Activated CD4-positive, alpha-beta T cell treated with anti-CD3 and anti-CD28 coated beads, Interleukin-2, amount 50 U/mL, for 48 hours (primary cell): ENCODE measurements at places on chromosomes 5 and 9.

- no peak for DNase-seq
These were observed 11.6 kb upstream of the PAPPA start for GRCh38 chr9:116141864-116142561.

GRCh38 chr9:137007108-137007815 is 10.9 kb upstream of the CLIC3 start:
- DNase-seq: no peak

DNA sequence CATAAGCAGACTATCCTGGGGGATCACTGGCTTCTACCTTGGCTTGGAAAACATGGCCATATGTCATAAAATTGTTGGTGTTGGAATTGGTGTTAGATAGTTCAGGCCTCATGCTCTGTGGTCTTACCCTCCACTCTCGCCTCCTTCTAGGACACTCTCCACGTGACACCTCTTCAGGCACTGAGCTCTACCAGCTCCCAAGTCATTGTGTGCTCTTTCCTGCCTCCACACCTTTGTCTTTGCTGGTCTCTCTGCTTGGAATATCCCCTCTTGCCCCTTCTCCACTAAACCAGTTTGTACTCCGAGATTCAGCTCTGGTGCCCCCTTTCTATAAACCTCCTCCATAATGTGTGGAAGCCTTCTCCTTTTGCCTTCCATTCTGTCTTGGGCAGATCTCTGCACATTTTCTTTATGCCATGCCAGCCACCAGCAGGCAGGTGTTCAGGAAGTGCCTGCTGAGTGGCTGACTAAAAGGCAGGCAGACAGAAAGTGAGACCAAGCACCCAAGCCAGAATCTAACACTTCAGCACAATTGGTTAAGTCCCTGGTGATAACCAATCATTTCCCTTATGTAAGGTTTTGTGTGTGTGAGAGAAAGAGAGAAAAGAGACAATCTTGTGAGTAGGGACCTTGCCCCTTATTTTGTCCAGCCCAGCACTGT is 37.7 kb downstream of the SAR1B start:
- DNase-seq: no peak

DNA sequence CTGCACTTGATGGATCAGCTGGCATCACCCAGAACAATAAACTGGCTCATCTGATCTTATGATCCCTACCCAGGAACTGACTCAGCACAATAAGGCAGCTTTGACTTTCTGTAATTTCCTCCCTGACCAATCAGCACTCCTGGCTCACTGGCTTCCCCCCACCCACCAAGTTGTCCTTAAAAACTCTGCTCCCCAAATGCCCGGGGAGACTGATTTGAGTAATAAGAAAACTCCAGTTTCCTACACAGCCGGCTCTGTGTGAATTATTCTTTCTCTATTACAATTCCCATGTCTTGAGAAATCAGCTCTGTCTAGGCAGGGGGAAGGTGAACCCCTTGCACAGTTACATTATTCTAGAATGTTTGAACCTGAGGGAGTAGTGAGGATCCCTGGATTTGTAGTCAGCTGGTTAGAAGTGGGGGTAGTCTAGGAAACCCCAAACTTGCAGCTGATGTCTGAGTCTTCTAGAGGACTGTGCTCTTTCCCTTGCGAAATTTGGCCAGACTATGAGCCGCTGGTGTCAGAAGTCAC is 111.7 kb upstream of the NEK6 start:
- peak; percentile 19 for DNase-seq

GRCh38 chr9:121667214-121667613 is 15.8 kb downstream of the DAB2IP start:
- no peak for DNase-seq

DNA sequence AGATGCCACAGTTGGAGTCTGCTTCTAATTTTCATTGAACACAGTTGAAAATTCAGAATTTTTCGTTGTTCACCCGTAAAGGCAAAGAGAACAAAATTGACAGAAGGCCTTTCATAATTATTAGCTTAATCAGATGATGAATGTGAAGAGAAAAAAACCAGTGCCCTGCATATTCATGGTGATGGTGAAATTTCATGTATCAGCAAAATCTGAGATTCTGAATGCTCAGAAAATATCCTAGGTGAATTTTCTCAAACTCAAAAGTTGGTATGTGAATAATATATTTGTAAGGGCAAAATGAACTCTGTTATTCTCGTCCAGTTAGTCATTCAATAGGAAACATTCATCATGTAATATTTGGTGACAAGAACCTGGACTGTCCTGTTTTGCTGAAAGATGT is 135.9 kb upstream of the DHFR start:
- DNase-seq: no peak

- no peak for DNase-seq
These were observed 9.6 kb upstream of the CCDC171 start for GRCh38 chr9:15543047-15543813.

- no peak for DNase-seq
These were observed 31.4 kb downstream of the FAM174A start for GRCh38 chr5:100566382-100567141.

- DNase-seq: no peak
These were observed 45.2 kb downstream of the CYSTM1 start for GRCh38 chr5:140220032-140220697.

GRCh38 chr9:77978086-77978781 is 53.4 kb downstream of the GNAQ start:
- no peak for DNase-seq

- DNase-seq: no peak
These were observed 19.5 kb upstream of the DUSP1 start for GRCh38 chr5:172790496-172790889.

DNA sequence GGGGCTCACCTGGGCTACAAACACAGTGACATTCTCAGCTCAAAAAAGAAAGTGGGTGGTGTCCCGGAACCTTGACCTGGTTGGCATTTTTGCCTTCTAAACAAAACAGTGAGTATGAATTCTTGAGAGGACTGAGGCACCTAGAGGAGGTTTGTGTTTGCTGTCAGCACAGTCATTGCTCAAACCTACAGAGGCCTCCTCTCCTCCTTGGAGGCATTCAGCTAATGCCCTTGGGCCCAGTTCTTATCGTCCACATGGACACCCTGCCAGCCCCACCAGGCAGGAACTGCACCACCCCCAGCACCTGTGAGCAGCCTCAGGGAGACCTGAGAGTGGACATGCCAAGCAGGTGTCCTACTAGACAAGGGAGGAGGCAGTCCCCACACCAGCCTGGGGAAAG is 156.7 kb downstream of the SYK start:
- no peak for DNase-seq

DNA sequence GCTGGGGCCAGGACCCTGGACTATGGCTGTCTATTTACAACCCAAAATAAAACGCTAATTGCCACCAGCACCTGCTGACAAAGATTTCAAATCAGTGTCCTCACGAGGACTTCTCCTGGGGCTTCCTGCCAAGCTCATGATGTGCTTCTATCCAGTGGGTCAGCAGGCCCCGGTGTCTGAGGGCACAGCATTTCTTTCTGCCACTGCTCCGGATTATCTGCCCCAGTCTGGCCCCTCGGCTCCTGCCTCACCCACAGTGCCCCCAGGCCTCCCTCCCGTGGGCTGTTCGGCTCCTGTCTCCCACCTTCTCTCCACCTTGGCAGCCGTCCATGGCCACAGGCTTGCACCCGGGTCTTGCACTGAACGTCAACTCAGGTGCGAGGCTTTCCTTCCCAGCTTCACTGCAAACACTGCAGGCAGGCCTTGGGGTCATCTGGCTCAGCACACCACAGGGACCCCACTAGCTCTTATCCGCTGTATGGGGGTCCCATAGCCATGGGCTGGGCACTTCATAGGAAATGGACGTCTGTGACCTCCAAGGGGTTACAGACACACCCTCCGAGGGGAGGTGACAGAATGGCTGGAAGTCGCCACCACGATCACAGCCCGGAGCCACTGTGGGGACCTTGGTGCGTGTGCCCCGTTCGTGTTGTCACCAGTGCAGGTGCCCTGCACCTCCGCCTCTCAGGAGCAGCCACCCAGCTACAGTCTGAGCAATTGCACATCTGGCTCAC is 43.8 kb upstream of the FCN1 start:
- no peak for DNase-seq

GRCh38 chr9:107683566-107683965 is 194.0 kb upstream of the KLF4 start:
- no peak for DNase-seq

GRCh38 chr9:35910613-35911359 is 1.5 kb downstream of the SPAAR start:
- DNase-seq: peak; percentile 47

DNA sequence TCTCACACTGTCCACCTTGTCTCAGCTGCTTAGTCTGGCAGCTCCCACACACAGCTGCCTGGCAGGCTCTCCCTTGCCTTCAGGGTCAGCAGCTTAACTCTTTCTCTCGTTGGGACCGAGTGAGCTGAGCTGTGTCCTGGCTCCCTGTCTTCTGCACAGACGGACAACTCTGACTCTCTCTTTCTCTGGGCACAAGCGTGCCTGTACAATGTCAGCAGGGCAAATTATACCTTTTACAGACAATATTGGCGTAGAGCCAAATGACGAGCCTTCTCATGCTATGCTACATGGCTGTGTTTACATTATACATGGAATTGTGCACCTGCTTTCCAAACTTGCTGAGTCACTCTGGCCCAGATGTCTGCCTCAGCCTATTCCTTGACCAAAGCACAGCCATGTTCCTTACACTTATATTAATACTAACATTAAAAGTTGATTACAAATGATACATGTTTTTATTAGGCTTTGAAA is 188.6 kb downstream of the CYLC2 start:
- no peak for DNase-seq

DNA sequence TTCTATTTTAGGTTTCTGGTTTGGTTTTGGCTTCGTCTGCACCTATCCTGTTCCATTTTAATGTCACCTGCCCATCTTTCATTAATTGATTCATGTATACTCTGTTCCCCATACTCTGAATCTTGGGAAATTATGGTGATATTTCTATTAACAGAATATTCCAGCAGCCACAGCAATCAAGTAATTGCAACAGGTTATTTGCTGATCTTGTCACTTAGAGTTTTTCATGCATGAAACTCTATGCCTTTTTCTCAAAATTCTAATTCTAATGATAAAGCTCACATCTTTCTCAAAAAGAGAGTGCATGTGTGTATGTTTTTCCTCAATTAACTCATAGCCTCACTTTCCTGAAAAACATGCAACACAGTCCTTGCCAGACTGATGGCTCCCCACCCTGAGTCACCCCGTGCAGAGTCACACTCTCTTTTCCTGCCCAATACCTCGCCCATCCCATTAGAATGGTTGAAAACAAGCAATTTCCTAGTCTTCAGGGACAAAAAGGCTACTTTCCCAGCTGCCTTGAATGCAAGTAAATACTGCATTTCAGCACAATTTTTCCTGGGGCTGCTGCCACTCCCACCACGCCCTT is 15.6 kb downstream of the GFRA3 start:
- DNase-seq: no peak

GRCh38 chr5:76590027-76590426 is 33.2 kb downstream of the F2RL2 start:
- no peak for DNase-seq

GRCh38 chr5:164191240-164191639 is 685.8 kb downstream of the MAT2B start:
- no peak for DNase-seq

DNA sequence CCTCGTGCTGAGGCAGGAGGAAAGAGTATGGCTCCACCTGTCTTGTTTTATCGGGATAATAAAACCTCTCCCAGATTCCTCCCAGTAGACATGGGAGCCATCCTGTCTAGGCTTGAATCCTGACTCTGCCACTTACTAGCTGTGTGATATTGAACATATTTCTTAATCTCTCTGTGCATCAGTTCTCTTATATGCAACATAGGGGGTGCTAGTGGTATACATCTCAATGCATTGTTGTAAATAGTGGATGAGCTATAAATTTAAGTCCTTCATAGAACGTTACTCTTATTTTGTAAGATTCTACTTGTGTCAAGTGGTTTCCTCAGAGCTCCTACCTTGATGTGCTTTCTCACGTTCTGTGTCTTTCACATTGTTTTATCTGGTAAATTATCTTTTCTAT is 417.7 kb upstream of the POU5F2 start:
- no peak for DNase-seq

DNA sequence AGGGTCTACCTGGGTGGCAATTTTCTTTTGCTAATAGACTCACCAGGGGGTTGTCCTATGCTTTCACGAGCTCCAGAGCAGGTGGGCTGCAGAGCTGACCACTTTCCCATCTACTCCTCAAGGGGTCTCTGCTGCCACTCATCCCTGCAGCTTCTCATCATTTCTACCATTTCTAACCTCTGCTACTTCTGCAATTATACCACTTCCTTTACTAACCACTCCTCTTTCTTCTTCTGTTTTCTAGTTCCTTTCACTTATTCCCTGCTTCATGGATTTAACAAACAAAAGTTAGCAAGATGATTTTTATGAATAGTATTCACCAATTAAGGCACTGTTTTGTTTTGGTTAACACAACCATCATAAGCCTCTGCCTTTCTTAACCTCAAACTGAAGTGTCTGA is 34.5 kb upstream of the NIPBL start:
- no peak for DNase-seq

- no peak for DNase-seq
These were observed 204.2 kb downstream of the ARHGAP26 start for GRCh38 chr5:142974409-142974808.

DNA sequence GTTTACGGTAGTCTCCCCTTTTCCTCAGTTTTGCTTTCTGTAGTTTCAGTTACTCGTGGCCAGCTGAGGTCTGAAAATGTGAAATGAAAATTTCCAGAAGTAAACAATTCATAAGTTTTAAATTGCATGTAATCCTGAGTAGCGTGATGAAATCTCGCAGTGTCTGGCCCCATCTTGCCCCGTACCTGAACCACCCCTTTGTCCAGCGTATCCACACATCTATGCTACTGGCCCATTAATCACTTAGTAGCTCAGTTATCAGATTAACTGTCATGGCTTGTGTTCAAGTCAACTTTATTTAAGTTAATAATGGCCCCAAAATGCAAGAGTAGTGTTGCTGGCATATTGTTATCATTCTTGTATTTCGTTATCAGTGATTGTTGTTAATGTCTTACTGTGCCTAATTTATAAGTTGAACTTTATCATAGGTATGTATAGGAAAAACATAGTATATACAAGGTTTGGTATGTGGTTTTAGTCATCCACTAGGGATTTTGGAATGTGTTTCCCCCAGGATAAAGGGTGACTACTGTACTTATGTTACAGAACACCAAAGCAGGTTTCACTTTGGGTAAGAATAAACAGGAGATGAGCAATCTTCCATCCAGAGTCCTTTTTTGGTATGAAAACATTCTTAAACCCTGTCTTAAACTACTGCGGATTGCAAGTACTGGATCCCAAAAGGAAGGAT is 118.4 kb upstream of the KCNN2 start:
- no peak for DNase-seq

GRCh38 chr9:27861887-27862286 is 288.6 kb upstream of the C9orf72 start:
- DNase-seq: no peak

DNA sequence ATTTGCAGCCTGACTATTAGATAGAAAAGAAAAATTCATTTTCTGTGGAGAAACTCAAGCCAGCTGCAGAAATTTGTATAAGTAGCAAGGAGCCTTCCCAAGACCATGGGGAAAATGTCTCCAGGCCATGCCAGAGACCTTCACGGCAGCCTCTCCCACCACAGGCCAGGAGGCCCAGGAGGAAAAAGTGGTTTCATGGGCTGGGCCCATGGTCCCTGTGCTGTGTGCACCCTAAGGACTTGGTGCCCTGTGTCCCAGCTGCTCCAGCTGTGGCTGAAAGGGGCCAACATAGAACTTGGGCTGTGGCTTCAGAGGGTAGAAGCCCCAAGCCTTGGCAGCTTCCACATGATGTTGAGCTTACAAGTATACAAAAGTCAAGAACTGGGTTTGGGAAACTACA is 73.3 kb upstream of the TTC23L start:
- DNase-seq: no peak

- DNase-seq: no peak
These were observed 27.1 kb downstream of the ERAP1 start for GRCh38 chr5:96780626-96781025.
